OCI-LY7 (cell line): ENCODE measurements at places on chromosomes 7 and 10. TPM values are rescaled to one million over a fixed set of nuclear protein-coding genes. Genes with fewer than 3 reads are reported as not detected.

GRCh38 chr7:956031-956430 lies 1.6 kb upstream of the ADAP1 start:
- DNase-seq, result no peak

DNA sequence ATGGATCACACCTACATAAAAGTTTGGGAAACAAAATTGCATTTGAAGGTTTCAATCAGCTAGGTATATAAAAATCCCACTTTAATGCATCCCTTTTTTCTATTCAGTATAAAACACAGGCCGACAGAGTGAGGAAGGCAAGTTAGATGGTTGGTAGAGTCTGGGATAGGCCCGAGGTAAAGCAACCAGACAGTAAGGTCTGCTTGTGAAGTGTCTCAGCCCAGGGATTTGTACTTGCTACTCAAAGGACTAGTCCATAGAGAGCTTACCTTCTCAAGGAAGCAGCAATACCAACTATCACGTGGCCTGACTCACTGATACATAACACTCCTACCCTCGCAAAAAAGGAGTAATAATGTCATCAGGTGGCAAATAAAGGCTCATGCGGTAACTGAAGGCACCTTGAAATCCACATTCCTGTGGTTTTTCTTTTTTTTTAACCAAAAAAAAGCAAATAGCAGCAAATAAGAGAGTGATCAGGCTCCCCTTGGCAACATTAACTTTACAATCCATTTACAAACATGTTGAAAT lies 56.2 kb upstream of the ATP6V0A4 start:
- no peak for DNase-seq

DNA sequence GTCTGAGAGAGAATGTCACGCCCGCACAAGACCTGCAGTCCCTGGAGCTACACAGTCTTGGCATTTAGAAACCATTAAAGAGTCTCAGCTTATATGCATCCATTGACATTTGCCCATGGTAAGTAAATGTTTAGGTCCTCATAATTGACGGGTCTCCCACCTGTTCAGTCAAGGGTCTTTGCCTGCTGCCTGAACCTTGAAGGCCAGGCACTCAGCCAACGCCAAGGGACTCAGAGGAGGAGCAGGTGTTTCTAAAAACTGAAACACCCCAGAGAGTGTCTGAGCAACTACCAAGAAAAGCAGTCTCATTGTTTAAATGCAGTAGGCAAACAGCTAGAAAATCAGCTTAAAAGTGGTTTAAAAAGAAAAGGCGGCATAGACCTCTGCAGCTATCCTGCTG lies 264.7 kb upstream of the AKR1E2 start:
- DNase-seq, result no peak

H2BK1 gene
- total RNA-seq, result not detected in 2 replicates

GRCh38 chr7:158507917-158508316 lies 79.7 kb downstream of the PTPRN2 start:
- no peak for DNase-seq

- peak; percentile 4 for DNase-seq
These were observed 181.7 kb downstream of the PLXNA4 start for GRCh38 chr7:132394283-132395198.

DNA sequence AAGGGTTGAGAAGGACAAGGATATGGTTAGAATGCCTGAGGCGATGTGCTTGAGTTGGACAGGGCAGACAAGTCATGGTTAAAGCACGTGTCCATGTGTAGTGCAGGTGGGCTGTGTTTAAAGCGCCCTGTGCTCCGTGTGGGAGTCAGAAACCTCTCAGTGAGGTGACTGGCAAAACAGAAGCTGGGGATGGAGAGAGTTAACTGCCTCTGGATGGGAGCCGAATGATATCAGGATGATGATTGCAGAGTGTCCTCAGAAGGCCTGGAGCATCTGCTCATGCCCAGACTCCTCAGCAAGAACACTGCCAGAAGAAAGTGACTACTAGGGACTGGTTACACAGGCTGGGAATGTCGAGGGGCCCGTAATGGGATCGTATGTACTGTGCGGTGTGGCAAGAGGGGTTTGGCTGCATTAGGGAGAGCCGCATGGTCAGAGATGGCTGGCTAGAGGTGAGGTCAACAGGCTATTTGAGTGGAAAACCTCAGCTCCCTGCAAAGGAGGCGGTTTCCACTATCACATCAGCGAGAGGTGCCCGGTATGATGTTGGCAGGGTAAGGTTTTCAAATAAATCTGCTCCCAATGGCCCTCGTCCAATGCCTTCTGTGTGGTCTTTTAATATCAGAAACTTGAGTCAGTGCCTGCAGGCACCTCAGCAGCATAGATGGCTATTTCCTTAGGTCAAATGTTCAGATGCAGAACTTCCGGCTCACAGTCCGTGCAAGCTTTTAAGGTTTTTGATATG lies 26.1 kb upstream of the MRC1 start:
- DNase-seq, result no peak

NEUROG3 gene
- total RNA-seq, result not detected in 2 replicates

CTAGE15 gene
- total RNA-seq, result not detected in 2 replicates

DNA sequence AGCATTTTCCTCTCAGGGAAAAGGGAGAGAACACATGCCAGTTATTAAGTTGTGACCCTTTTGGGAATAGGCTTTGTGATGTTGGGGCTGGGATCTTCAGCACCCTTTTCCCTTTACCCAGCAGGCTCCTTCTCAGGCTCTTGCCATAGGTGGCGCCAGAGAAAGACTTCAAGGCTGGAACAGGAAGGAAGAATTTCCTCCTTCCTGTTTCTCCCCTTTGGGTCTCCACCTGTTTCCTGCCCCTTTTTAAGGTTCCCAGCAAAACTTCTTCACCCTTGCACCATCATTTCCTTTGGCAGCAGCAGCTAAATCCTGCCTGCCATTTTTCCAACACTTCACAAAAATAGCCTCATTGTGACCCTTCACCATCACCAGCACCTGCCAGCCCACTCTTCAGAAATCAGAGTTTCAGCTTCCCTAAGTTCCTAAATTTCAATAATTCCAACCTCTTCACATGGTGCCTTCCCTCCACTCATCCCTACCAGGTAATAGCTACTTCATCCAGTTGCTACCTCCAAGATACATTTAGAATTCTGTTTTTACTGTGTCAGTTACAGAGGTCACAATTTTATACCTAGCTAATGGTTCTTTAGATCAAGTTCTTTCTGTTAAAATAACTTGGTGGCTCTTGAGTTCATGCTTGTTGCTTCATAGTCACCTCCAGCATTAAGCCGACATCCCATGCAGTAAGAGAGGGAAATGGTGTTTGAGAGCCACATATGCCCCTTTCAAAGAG lies 22.4 kb upstream of the FOXK1 start:
- peak; percentile 30 for DNase-seq

CC2D2B gene
- 0.41 TPM in 1 of 2 replicates, not detected in the other for total RNA-seq

PTPN20 gene
- total RNA-seq, result not detected in 2 replicates
